ENCODE measurements at places on chromosomes 1 and 21.

- DNase-seq, result no peak
Measured at GRCh38 chr21:32147041-32147440, 131.8 kb downstream of the MIS18A start.

GRCh38 chr1:178407655-178408054 is 89.1 kb downstream of the CLEC20A start:
- no peak for DNase-seq

- peak; percentile 70 for DNase-seq
Measured at GRCh38 chr1:204162494-204163074, 3.6 kb downstream of the REN start.

DNA sequence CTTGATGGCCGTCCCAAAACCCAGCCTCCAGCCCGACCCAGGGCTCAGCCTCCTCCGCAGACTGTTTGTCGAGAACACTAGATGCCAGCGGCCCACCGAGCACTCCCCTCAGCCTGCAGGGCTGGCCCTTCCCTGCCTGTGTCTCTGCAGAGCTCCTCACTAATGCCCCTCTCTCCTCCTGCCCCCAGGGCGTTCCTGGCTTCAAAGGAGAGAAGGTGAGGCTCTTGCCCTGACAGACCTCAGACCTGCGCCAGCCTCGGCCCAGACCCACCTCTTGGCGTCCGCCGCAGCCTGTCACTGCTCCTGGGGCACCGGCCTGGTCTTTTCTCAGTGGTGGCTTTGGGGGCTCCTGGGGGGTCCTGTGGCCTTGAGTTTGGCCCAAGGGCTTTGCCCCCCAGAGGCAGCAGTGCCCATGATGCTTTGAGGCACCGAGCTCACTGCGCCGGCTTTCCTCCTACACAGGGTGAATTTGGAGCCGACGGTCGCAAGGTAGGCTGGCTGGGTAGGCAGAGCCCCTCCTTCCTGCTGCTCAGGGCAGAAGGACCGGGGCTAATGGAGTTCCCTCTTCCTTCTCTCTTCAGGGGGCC is 18.4 kb downstream of the COL6A2 start:
- DNase-seq, result no peak

DNA sequence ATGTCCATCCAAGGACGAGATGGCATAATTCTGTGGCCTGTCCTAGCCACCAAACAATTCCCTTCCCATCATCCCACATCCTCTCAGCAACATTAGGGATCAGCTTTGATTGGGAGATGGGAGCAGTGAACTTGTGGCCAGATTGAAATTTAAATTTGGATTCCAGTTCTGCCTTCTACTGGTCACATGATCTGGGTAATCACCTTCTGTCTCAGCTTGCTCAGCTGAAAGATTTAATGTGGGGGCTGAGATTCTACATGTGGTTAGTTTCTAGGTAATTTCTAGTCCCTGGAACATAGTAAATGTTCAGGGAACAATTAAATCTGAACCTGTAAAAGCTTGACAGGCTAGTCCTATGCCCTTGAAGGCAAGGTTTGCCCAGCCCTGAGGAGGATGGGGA is 3.2 kb downstream of the MYOCOS start:
- no peak for DNase-seq

GRCh38 chr1:45335855-45336324 is 4.1 kb upstream of the TOE1 start:
- DNase-seq, result no peak

- DNase-seq, result no peak
Measured at GRCh38 chr1:198357937-198358336, 182.5 kb downstream of the ATP6V1G3 start.

GRCh38 chr1:58986996-58987767 is 203.3 kb upstream of the JUN start:
- DNase-seq, result no peak

GRCh38 chr1:102120910-102121309 is 124.2 kb upstream of the OLFM3 start:
- no peak for DNase-seq

- no peak for DNase-seq
Measured at GRCh38 chr1:100700586-100700985, 19.0 kb upstream of the VCAM1 start.

- no peak for DNase-seq
Measured at GRCh38 chr1:213979751-213980586, 7.8 kb upstream of the PROX1 start.

- peak; percentile 54 for DNase-seq
Measured at GRCh38 chr1:234154320-234155251, 218.7 kb upstream of the COA6 start.

DNA sequence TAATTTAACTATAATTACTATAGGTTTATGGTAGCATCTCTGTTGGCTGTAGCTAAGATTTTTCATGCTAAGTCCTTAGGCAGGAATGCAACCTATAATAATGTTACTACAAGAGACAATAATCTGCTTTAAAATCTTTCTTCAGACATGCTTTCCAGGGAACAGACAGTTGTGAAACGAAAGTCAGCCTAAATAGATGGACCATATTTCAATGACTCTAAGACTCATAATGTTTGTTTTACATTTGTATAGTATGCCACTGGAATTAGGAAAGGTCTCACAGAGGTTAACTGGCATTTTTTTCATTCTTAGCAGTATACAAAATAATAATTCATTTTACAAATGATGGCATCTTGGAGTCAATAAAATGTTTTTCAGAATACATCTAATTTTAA is 8.1 kb downstream of the RERE start:
- DNase-seq, result no peak

DNA sequence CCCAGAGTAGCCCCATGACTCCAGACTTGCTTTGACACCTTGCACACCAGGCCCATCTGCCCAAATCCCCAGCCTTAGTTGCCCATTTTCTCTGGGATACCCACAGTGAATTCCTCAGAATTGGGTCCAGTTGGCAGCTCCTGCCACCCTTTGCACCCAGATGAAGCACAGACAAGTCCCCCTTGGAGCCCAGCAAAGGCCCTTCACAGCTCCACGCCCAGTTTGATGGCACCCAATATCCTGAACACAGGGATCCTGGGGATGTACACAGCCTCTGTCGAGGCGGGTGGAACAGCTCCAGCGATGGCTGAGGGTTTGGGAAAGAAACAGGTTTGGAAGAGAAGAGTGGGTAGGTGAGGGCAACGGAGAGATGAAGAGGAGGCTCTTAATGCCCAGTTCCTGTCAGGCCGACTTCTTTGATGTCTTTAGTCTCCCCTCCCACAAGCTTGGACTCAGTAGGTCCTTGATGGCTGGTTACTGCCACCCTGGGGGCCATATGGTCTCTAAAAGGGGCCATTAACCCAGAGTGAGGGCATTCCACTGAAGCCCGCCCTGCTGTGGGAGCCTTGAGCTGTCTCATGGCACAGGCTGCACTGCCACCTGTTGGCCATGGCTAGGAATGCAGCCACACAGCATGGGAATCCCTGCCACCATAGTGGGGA is 21.7 kb downstream of the TMEM53 start:
- DNase-seq, result peak; percentile 85

- no peak for DNase-seq
Measured at GRCh38 chr1:14852291-14852690, 253.8 kb downstream of the KAZN start.

DNA sequence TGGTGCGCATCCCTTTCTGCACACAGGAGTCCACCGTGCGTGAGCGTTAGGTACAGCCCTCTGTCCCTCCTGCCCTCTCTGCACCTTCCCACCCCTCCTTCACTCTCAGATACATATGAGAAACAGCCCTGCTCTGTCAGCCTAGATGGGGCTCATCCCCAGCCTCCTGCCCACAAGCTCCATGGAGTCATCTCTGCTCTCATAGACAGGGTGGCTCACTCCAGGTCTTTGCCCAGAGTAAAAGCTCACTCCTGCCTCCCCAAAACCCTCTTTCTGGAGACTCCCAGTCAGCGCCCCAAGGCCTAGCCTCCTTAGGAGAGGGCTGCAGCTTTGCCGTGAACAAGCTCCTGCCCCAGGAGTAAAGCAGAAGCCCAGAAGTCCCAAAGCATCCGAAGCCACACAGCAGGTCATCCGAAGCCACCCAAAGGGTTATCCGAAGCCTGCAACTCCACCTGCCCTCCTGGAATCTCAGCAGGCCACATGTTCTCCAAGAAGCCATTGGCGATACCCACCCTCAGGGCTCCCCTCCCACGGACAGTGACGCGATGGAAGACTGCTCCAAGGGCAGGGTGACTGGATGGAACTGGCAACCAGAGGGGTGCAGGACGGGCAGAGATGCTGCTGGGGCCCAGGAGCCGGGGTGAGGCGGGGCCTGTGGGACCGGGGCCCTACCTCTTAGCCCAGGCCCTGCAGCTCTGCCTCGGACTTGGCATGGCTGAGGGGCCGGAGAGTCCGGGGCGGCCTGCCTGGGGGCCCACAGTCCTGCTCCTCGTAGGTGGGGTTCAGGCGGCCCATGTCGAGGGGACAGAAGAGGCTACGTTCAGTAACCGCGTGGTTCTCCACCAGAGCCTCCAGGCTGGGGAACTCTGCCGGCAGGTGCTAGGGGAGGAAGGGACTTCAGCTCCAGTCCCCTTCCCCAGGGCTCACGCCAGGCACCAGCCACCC is 3.6 kb upstream of the KIF17 start:
- no peak for DNase-seq

GRCh38 chr1:51341876-51342496 is 11.6 kb upstream of the TTC39A start:
- DNase-seq, result no peak

- DNase-seq, result no peak
Measured at GRCh38 chr1:152582647-152583046, 2.3 kb upstream of the LCE3D start.

GRCh38 chr1:84740050-84740714 is 49.9 kb upstream of the SSX2IP start:
- DNase-seq, result no peak

DNA sequence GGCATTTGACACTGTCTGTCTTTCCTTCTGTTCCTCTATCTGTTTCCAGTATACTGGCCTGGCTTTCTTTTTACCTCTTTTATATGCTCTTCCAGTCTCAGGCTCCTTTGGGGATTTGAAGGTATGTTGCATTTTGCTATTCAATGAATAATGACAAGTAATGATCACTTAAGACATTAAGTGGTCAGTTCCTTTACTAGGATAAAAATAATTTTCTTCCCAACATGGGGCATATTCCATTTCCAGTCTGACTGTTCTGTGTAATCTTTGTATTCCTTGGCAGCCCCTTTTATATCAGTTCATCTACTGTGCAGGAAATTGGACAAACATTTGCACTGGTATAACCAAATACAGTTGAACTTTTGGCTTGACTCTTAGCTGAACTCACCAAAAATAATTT is 15.6 kb downstream of the METTL18 start:
- no peak for DNase-seq

GRCh38 chr1:199946305-199947155 is 81.0 kb upstream of the NR5A2 start:
- DNase-seq, result no peak

DNA sequence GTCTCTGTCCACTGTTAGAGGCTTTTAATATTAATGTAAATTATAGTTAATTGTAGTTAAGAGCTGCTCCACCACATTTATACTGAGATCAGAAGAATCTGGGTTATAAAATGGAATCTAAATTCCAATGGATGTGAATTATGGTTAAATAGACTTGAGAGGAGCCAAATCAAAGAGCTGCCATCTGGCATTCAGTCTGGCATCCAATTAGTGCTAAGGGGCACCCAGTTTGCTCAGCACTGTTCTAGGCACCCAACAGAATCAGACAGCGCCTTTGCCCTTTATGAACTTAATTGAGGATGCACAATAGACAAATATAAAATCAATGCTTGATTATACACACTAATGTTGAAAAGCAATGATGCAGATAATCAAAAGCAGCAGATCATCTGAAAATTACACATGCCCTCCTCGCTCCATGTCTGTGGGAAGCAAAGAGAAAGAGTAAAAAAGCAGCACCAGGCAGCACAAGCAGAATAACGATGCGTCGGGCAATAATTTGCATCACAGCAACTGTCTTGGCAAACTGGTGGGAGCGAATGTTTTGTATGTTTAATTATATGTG is 310.1 kb downstream of the BRINP2 start:
- DNase-seq, result no peak

DNA sequence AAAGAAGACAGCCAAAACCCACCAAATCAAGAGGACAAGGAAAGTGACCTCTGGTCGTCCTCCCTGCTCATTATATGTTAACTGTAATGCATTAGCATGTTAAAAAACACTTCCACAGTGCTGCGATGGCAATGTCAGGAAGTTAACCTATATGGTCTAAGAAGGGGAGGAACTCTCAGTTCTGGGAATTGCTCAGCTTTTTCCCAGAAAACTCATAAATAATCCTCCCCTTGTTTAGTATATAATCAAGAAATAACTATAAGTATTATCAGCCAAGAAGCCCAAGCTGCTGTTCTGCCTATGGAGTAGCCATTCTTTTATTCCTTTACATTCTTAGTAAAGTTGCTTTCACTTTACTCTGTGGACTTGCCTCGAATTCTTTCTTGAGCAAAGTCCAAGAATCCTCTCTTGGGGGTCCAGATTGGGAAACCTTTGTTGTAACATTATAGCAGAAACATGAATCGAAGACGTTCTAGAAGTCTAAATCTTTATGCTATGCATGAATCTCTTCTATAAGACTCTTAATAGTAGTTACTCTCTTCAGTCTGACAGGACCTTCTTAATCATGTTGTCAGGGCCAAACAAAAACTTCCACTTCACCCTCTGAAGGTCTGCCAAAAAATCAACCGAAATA is 110.0 kb upstream of the VANGL1 start:
- no peak for DNase-seq

GRCh38 chr1:17841944-17842343 is 86.8 kb downstream of the ACTL8 start:
- DNase-seq, result no peak

DNA sequence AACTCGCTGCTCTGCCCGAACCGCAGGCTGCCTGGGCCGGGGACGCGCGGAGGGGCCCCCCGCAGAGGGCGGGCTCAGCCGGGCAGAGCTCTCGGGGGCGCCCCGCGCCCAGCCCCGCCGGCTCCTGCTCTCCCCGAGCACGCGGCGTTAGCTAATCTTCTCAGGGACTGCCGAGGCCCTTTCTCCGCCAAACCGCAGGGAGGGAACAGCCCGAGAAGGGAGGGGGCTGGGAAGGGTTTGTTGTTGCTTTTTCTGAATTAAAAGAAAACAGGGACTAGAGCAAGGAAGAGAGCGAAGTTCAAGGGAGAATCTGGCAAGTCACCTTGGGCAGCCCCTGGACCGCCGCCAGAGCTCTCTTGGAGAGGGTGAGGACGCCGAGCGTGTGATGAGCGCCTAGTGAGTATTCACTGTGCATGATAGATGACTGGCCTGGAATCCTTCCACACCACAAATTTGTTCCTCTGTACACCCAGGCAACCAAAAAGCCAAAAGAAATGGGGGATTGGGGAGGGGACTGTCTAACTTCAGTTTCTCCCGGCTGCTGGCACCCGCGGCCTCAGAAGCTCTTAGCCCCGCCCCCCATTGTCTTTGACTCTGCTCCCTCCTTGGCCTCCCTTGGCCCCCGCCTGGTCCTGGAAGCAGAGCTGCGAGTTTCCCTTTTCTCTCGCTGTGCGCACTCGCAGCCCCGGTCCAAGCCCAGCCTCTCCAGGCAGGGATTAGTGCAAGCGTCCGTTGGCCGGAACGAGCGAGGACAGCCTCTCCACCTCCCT is 19.7 kb upstream of the LMX1A start:
- no peak for DNase-seq

DNA sequence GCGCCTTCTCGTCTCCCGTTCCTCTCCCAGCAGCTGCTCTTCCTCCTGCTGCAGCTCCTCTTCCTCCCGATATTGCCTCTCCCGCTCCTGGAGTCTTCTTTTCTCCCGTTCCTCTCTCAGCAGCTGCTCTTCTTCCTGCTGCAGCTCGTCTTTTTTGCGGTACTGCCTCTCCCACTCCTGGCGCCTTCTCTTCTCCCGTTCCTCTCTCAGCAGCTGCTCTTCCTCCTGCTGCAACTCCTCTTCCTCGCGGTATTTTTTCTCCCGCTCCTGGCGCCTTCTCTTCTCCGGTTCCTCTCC is 5.3 kb downstream of the TCHH start:
- no peak for DNase-seq

Measured in iPS DF 6.9 (cell line).